Activated CD4-positive, alpha-beta memory T cell treated with anti-CD3 and anti-CD28 coated beads, Interleukin-2, amount 10 ng/mL, durations not matched to agents 7 days and 5 days (primary cell): ENCODE measurements at places on chromosomes 4 and X.

- DNase-seq, result no peak
- no peak overlapping the region for H3K27ac ChIP-seq
- no peaks in the 10 kb centered on the region for H3K4me1 ChIP-seq
- H3K4me3 ChIP-seq, result no peak overlapping the region
Observed at GRCh38 chr4:99617374-99617773, 40.3 kb downstream of the C4orf54 start.

DNA sequence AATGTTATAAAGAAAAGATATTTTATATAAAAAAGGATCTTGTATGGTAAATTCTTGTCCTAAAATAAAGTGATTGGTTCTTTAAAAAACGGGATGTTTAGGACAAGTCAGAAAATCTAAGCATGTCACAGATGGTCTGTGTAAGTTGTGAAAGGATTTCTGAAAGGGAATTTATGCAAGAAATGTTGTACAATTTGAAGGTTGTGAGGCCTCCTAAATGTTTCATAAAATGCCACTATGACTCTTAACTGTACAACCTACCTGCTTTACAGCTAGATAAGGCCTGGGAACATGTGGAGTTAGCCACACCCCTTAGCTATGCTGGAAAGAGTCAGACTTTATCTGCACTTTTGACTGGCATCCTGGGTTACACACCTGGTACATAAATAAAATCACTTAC is 951.5 kb upstream of the POU3F4 start:
- no peaks in the 10 kb centered on the region for H3K27me3 ChIP-seq
- no peak overlapping the region for H3K27ac ChIP-seq
- no peaks in the 10 kb centered on the region for H3K4me1 ChIP-seq
- no peak for DNase-seq

GRCh38 chrX:142250502-142250901 is 45.4 kb upstream of the MAGEC2 start:
- H3K36me3 ChIP-seq, result no peaks in the 10 kb centered on the region
- H3K4me3 ChIP-seq, result no peak overlapping the region
- no peak overlapping the region for H3K27ac ChIP-seq

- peaks cover 2% of the 10 kb centered on the region for H3K36me3 ChIP-seq
- no peak for DNase-seq
- no peaks in the 10 kb centered on the region for H3K27me3 ChIP-seq
- H3K27ac ChIP-seq, result no peak overlapping the region
- peaks cover 10% of the 10 kb centered on the region for H3K4me1 ChIP-seq
Observed at GRCh38 chrX:37872303-37872655, 24.9 kb upstream of the DYNLT3 start.

GRCh38 chrX:105527759-105528158 is 294.6 kb upstream of the NRK start:
- H3K36me3 ChIP-seq, result no peaks in the 10 kb centered on the region
- no peaks in the 10 kb centered on the region for H3K27me3 ChIP-seq
- H3K27ac ChIP-seq, result no peak overlapping the region
- H3K4me3 ChIP-seq, result no peak overlapping the region
- DNase-seq, result no peak

GRCh38 chrX:27775984-27776383 is 31.8 kb upstream of the MAGEB10 start:
- no peaks in the 10 kb centered on the region for H3K27me3 ChIP-seq
- H3K4me3 ChIP-seq, result no peak overlapping the region
- H3K27ac ChIP-seq, result no peak overlapping the region
- H3K36me3 ChIP-seq, result no peaks in the 10 kb centered on the region
- DNase-seq, result no peak

DNA sequence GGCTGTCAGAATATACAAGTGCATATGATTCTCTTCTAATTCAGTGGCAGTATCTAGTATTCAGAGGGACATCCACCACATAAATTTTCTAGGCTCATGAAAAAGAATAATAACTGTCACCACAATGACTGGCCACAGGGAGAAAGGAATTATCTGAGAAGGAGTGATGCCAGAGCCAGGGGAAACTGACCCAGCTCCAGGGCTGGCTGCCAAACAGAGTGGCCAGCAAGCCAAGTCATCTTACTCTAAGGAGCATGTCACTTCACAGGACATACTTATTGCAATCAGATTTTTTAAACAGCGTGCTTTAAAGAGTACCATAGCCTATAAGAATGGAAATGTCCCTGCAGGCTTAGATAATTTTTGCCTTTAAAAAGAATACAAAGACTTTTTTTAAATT is 5.8 kb upstream of the SEPTIN11 start:
- H3K4me1 ChIP-seq, result peaks cover 3% of the 10 kb centered on the region
- H3K27me3 ChIP-seq, result peaks cover 26% of the 10 kb centered on the region
- no peaks in the 10 kb centered on the region for H3K36me3 ChIP-seq
- H3K4me3 ChIP-seq, result no peak overlapping the region
- no peak overlapping the region for H3K27ac ChIP-seq

GRCh38 chr4:88477229-88477860 is 20.4 kb downstream of the HERC5 start:
- no peaks in the 10 kb centered on the region for H3K4me1 ChIP-seq
- H3K27me3 ChIP-seq, result no peaks in the 10 kb centered on the region
- H3K27ac ChIP-seq, result no peak overlapping the region
- no peak for DNase-seq
- no peak overlapping the region for H3K4me3 ChIP-seq

- H3K4me3 ChIP-seq, result no peak overlapping the region
- DNase-seq, result no peak
- peaks cover 17% of the 10 kb centered on the region for H3K27me3 ChIP-seq
- no peaks in the 10 kb centered on the region for H3K36me3 ChIP-seq
- H3K27ac ChIP-seq, result no peak overlapping the region
- peaks cover 7% of the 10 kb centered on the region for H3K4me1 ChIP-seq
Observed at GRCh38 chrX:34659575-34659974, 2.5 kb upstream of the TMEM47 start.

- no peak for DNase-seq
- no peaks in the 10 kb centered on the region for H3K36me3 ChIP-seq
- peaks cover 6% of the 10 kb centered on the region for H3K4me1 ChIP-seq
- H3K4me3 ChIP-seq, result no peak overlapping the region
- no peaks in the 10 kb centered on the region for H3K27me3 ChIP-seq
- no peak overlapping the region for H3K27ac ChIP-seq
Observed at GRCh38 chrX:42739258-42739657, 38.7 kb downstream of the PPP1R2C start.

DNA sequence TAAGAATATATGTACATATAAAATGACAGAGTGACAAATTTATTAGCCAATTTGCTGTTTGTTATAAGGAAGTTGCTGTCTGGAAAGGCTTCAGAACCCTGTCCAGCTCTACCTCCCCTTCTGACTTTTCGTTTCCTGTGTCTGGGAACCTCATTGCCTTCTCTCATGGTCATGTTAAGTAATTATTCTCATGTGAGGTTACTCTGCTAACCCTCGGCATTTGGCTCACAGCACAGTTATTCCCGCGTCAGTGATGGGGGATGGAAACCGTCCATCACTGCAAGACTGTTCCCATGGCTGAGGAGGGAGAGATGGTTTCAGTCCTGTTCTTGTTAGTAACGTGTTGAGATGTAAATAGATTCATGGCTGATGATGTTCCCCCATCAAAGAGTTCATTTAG is 11.9 kb downstream of the EDNRA start:
- H3K4me1 ChIP-seq, result no peaks in the 10 kb centered on the region
- H3K27ac ChIP-seq, result no peak overlapping the region
- H3K36me3 ChIP-seq, result no peaks in the 10 kb centered on the region

DNA sequence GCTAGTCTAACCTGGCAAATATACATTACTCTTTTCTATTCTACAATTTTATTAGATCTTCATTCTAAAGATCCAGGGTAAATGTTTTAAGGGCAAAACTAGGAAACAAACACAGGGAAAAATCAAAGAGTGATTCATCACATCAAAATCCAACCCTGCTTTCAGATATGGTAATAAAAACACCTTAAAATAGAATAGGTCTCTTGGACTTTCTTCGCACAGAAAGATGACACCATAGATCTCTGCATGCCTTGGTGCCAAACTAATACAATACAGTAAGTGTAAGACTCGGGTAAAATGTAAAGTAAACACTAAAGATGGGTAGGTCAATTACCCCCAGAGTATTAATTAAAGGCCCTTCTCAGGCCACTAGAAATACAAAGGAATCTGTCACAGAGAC is 34.2 kb downstream of the LDB2 start:
- H3K27me3 ChIP-seq, result no peaks in the 10 kb centered on the region
- DNase-seq, result no peak
- no peak overlapping the region for H3K27ac ChIP-seq
- no peaks in the 10 kb centered on the region for H3K36me3 ChIP-seq
- no peaks in the 10 kb centered on the region for H3K4me1 ChIP-seq

- no peak overlapping the region for H3K4me3 ChIP-seq
- no peak overlapping the region for H3K27ac ChIP-seq
- H3K27me3 ChIP-seq, result no peaks in the 10 kb centered on the region
- no peaks in the 10 kb centered on the region for H3K4me1 ChIP-seq
- H3K36me3 ChIP-seq, result no peaks in the 10 kb centered on the region
Observed at GRCh38 chr4:155164718-155165117, 43.7 kb upstream of the NPY2R start.

GRCh38 chrX:75781611-75782010 is 3.4 kb downstream of the MAGEE2 start:
- no peaks in the 10 kb centered on the region for H3K4me1 ChIP-seq
- H3K27me3 ChIP-seq, result no peaks in the 10 kb centered on the region
- H3K4me3 ChIP-seq, result no peak overlapping the region
- no peaks in the 10 kb centered on the region for H3K36me3 ChIP-seq

- no peaks in the 10 kb centered on the region for H3K4me1 ChIP-seq
- H3K36me3 ChIP-seq, result no peaks in the 10 kb centered on the region
- no peaks in the 10 kb centered on the region for H3K27me3 ChIP-seq
- no peak overlapping the region for H3K4me3 ChIP-seq
- no peak for DNase-seq
Observed at GRCh38 chr4:117784266-117784665, 250.0 kb upstream of the NDST3 start.

DNA sequence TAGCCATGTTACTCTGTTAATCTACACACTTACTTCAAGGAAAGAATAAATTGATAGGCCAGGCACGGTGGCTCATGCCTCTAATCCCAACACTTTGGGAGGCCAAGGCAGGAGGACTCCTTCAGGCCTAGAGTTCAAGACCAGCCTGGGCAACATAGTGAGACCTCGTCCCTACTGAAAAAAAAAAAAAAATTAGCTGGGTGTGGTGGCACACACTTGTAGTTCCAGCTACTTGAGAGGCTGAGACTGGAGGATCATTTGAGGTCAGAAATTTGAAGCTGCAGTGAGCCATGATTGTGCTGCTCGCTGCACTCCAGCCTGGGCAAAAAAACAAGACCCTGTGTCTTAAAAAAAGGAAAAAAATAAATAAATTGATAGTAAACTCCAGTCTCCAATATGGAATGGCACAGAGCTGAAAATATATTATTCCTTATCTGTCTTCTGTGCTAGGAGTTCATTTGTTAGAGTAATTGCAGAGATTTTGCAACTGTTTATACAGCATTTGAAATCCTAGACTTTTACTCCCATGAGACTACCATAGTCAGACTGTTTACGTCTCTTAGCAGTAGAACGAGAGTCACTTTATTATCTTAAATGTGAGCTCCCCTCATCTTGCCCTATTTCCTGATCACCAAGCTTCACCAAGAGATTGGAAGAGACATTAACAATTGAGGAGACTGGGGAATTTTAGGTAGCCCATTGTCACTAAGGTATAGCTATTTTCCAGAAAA is 18.8 kb upstream of the TMEM131L start:
- H3K27me3 ChIP-seq, result peaks cover 3% of the 10 kb centered on the region
- no peak overlapping the region for H3K27ac ChIP-seq

DNA sequence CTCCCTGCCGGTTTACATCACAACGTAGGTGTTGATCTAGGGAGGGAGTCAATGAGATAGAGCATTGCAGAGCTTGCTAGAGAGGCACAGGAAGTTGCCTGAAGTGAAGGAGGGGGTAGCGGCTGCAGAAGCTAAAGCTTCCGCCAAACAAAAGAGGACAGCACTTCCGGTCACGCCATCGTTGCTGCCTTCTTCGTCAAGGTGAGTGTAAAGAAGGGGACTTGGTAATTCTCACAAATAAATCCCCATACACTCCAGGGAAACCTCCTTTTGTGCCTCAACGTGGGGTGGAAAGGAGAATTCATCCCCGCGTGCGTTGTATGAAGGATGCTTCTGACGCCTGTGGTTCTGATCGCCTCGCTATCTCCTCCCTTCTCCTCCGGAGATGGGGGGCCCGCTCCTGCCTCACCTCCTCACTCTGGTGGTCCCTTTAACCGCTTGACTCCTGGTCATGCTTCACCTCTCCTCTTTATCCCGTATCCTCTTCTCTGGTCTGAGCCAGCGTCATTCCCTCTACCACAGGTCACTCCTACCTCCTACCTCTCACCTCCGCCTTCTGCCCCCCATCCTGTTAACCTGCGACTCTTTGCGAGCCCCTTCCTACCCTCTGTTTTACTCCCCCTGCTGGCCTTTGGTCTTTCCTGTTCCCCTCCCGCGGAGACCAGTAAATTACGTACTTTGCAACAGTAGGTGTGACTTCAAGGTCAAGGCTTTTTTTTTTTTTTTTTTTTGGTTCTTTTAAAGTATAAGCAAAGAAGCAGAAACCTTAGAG is 59.9 kb downstream of the GSPT2 start:
- peaks cover 10% of the 10 kb centered on the region for H3K36me3 ChIP-seq
- peaks cover 5% of the 10 kb centered on the region for H3K27me3 ChIP-seq
- peak overlapping the region; percentile 82 for H3K27ac ChIP-seq
- peak overlapping the region; percentile 96 for H3K4me3 ChIP-seq
- H3K4me1 ChIP-seq, result peaks cover 21% of the 10 kb centered on the region

- peaks cover 4% of the 10 kb centered on the region for H3K36me3 ChIP-seq
- no peak overlapping the region for H3K27ac ChIP-seq
- H3K4me3 ChIP-seq, result no peak overlapping the region
- H3K27me3 ChIP-seq, result peaks cover 43% of the 10 kb centered on the region
- H3K4me1 ChIP-seq, result peaks cover 16% of the 10 kb centered on the region
Observed at GRCh38 chrX:134552351-134552750, 92.4 kb downstream of the HPRT1 start.

DNA sequence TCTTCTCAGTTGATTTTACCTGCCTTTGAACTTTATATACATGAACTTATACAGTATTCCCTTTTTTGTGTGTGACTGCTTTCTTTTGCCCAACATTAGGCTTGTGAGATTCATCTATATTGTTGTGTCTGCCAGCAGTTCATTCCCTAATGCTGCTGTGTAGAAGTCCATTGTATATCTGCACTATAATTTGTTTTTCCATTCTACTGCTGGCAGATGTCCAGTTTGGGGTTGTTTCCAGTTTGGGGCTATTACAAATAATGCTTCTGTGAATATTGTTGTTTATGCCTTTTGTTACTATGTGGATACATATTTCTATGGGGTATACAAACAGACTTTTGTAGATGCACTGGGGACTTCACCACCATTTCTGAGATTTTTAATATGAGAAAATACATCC is 268.4 kb downstream of the DCTD start:
- no peak overlapping the region for H3K4me3 ChIP-seq
- no peaks in the 10 kb centered on the region for H3K36me3 ChIP-seq
- H3K27ac ChIP-seq, result no peak overlapping the region
- no peaks in the 10 kb centered on the region for H3K27me3 ChIP-seq
